Cortex of kidney (tissue), 1 donor: ENCODE measurements at places on chromosomes 7 and 10.

DNA sequence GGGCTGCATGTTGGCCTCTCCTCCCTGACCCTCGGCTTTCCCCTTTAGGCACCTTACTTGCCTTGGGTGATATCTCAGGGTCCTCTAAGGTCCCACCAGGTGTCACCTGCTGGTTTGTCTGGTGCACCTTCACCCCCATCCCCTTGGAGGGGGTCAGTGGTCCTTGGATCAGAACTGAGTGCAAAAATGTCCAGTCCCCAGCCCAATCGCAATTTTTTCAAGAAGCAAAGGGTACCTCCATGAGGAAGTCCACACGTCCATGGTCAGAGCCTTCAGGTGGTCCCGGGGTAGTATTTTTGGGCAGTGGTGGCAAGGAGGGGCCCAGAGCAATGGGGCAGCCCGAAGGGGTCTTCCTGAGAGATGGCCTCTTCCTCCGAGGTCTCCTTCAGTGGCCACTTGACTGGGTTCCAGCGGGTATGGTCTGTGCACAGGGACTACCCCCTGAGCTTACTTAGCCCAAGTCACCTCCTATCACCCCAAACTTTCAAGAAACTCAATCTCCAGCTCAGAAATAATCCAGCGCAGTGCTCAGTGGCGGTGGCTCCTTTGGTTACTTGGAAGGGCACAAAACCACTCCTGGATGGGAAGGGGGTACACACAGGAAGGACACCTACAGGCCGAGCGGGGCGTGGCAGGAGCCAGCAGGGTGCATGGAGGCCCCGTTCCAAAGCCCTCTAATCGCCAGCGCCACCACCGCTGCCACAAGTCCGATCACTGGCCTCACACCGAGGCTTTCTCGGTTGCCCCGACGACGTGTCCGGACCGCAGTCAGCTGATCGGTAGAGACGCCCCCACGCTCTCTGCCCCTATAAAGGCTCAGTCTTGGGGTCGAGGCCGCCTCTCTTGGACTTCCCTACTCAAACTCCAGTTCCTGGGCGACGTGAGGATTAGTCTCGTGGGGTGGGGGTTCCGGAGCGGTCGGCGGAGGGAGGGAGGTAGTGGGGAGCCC, 4.5 kb downstream of the SAP25 start:
- no peak for DNase-seq

DNA sequence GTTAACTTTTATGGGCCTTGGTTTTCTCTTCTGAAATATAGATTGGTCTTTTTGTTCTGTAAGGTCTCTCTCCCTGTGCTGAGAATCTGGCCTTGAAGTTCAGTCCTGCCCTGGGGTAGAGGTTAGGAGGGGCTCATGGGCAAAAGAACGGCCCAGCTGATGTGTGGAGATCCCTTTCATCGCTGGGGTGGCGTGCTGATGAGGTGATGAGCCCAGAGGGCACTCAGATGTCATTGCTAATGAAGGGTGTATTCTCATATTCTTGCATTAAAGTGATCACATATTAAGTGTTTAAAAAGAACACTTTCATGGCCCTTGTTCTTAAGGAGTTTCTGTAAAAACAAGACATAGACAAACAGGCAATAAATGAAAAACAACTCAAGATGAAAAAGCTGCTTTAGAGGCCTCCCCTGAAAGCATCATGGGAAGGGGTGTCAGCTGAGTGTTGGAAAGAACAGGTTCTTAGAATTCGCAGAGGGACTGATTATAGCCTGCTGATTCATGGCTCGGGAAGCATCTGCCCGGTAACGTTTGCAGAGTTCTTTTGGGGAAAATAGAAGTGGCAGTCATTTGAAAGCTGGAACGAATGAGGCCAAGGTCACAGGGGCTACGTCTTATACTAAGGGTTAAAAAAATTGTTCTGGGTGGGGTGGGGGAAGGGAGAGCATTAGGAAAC, 72.5 kb upstream of the GPR158 start:
- DNase-seq, result no peak

GRCh38 chr10:99984211-99985034, 25.3 kb downstream of the DNMBP start:
- no peak for DNase-seq

DNA sequence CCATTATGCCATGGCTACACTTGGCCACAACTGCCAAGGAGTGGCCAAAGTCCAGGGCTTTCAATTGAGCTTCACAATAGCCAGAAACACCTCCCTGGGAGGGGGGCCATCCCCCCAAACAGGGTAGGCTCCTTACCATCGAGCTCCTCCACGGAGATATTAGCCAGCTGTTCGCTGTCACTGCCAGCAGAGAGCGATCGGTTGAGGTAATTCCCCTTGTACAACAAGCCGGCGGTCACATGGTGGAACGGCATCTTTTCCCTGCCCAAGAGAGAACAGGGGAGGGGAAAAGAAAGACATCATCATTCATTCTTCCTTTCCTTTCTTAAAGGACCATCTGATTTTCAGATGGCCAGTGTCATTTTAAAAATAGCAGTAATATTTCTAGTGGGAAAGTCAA, 133.6 kb downstream of the CALN1 start:
- DNase-seq, result no peak

- no peak for DNase-seq
Observed at GRCh38 chr7:158272509-158273137, 315.0 kb downstream of the PTPRN2 start.

GRCh38 chr10:13651969-13652720, 65.4 kb downstream of the PRPF18 start:
- DNase-seq, result no peak

DNA sequence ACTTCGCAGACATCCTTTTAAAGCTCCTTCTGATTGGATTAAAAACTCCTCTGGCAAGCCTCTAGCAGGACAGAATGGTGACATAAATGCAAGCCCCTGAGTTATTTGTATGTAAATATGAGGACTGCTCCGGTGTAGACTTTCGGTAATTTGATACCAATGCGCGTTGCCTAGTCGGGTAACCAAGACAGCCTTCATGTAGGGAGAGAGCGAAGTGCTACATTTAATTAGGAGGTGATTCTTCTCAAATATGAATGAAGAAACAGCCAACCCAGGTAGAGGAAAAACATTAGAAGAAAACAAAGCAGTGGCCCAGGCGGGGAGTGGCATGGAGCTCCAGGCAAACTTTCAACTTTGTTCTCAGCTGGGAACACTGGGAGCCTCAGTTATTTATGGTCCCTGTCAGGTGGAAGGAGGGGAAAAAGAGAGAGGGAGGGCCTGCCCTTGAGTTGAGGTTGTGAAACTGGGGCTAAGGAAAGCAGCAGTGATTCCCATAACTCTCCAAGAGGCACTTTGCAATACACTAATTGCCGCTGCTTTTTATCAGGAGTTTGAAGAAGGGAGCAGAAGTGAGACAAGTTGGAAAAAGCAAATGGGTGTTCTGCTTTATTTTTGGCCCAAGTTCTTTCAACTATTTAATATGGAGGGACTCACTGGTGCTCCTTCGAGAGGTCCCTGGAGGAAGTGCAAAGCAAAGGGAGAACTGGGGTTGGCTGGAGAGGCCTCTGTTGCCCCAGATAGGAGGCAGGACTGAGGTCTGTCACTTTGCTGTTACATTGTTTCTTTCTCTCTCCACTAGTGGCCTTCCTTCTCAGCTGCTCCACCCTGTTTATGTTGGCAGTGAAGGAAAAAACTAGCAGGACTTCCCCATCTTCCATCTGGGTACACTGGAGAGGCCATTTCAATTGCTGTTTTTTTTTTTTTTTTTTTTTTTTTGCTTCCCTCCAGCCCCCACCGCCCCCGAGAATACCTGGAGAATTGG, 234.6 kb upstream of the CCDC6 start:
- DNase-seq, result no peak

DNA sequence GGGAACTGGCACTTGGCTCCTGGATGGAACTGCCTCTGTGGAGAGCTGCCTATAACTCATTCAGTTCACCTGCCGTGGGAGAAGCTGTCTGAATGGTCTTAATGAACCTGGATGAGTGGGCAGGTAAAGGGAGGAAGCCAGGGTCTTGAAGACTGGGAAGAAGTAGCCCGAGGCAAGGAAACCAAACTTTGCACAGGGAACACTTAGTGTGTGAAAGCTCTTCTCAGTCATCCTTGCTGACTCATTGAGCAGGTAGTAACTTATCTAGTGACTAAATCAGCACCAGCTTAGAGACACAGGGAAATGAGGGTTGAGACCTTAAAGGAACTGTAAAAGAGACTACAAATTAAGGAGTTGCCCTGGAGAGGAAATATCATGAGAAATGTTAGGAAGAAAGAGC, 9.9 kb downstream of the LRRC4 start:
- no peak for DNase-seq

- DNase-seq, result no peak
Observed at GRCh38 chr10:47060993-47061500, 149.8 kb downstream of the PTPN20 start.

- DNase-seq, result no peak
Observed at GRCh38 chr10:69492746-69493462, 41.6 kb downstream of the TSPAN15 start.

DNA sequence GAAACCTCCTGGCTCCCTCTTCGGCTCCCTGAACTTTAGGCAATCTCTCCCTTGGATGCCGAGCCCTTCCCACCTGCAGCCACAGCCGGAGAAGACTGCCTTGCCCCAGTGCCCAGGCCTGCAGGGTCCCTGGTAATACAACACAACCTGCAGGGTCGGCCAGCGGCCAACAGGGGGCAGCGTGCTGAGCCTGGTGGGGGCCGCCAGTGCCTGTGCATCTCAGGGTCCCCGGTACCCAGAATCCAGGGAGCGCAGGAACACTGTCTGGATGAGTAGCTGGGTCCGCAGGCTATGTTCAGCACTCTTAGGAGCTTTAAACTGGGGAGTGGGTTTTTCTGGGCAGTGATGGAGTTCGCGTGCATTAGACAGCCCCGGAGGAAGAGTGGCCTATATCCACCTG, 17.5 kb upstream of the C10orf71 start:
- DNase-seq, result no peak

DNA sequence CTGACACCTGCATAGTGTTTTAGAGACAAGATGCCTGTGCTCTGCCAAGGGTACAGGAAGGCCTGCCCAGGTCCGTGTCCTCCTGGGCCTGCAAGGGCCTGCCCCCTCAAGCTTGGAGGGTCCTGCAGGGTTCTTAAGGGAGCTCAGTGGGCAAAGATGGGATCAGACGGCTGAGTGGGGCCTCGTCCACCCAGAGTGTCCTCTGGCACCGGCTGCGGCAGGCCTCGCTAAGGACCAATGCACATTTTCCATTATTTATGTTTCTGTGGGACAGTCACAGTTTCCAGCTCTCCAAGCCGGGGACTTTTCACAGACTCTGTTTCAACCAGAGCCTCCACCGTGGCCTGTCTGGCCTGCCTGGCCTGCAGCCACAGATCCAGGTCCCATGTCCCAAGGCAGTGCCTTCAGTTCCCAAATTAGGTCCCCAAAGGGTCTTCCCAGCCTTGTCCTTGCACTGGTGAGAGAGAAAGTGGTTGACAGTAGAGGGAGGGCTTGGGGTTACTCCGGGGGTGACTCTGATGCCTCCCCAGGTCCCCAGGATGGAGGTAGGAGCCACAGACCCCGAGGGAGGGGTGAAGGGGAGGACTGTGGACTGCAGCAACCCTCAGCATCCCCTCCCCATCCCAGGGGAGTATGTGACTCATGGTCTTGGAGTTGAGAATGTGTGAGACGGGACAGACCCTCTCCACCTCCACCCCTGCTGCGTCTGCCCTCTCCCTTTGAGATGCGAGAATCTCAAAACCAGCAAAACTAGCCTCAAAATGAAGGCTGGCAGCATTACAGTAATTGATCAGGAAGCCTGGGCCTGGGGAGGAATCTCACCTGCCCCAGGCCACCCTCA, 14.8 kb downstream of the MYL10 start:
- DNase-seq, result no peak

DNA sequence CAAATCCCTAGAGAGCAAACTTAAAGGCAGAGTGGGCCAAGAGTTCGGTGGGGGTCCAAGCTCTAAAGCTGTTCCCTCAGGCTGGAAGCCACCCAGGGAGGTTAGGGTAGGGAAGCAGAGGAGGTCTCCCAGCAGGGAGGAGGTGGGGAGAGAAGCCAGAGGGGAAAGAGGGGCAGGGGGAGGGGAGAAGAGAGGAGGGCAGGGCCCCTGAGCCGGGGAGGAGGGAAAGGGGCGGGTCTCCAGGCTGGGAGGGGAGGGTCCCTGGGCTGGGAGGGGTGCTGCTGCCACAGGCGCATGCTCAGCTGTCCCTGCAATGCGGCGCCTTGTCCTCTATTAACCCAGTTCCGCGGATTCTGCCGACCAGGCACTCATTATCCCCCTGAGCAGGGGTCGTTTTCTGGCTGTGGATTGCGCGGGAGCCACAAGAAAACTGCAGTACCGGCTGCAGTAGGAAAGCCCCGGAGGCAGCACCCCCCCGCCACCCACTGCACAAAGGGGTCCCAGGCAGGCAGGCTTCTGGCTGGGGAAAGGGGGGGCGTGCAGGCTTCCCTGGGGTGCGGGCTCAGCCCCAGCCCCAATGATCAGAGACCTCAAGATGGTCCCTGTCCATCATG, 49.3 kb downstream of the CAMK2B start:
- DNase-seq, result no peak

- no peak for DNase-seq
Observed at GRCh38 chr10:27911011-27911410, 87.9 kb downstream of the ODAD2 start.

DNA sequence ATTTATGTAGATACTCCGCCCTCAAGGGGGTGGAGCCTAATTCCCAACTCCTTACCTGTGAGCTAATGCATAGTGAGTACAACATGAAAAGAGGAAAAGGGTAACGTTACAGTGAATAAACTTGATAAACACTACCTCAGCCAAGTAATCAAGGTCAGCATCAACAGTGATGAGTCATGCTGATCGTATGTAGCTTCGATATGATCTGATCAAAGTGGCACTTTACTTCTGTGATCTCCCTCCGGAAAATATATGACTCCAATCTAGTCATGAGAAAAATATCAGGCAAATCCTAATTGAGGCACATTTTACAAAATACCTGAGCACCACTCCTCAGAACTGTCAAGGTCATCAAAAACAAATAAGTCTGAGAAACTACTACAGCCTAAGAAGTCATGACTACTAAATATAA, 70.4 kb downstream of the VTI1A start:
- no peak for DNase-seq

DNA sequence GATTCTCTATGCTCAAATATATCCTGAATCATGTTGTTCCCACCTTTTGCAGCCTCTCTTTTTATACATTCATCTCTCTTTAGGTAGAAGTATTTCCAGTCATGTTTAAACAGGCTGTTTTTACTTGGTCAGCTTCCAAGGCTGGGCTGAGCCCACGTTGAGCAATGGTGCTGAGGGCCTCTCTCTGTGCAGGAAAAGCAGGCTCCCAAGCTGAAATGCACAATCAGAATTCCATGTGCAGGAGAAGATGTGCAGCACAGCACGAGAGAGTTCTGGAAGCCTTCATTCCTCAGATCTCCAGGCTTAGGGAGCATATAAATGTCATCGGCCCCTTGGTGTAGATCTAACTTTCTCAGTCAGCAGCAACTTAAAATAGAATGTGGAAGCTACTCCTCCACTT, 588.5 kb downstream of the TNS3 start:
- no peak for DNase-seq

DNA sequence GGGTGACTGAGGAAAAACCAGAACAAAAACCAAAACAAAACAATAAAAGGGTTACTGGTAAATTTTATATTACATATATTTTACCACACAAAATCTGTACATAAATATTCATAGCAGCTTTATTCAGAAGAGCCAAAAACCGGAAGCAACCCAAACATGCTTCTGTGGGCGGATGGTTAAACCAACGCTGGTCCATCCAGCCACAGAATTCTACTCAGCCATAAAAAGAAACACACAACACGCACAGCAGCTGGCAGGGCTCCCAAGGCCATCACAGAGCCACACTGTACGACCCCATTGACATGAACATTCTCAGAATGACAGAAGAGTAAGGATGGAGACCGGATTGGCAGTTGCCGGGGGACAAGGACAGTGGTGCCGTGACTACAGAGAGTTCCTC, 83.6 kb downstream of the PROSER2 start:
- DNase-seq, result no peak
